Inflammatory macrophage (primary cell): ENCODE measurements at places on chromosomes 4 and X.

DNA sequence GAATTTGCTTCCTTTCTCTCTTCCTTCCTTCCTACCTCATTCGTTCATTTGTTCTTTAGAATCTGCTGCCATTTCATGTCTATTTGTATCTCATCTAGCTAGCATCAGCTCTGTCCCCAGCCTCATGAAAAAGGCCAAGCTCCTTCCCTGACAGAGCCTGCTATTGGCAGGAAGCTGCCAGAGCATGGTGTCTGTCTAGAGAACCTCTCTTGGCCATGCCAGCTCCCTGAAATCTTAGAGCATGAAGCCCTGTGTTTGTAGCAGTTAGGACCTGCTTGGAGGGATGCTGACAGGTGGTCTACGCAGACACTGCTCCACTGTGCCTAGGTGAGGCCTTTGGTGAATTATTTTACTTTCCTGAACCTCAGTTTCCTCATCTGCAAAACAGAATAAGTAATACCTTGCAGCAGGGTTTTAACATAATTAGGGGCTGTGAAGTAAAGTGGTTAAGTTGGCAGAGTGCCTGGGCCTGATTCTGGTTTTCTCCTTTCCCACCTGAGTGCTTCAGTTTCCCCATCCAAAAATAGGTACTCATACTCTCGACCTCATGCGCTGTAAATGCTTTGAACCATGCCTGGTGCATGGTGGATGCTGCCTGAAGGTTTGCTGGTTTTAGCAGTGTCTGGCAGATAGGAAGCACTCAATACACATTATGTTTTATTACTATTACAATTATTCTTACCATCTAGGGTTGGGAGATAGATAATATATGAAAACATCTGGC lies 4.7 kb downstream of the PTTG2 start:
- DNase-seq: no peak

- no peak for DNase-seq
Observed at GRCh38 chr4:2437475-2438215, 18.9 kb downstream of the CFAP99 start.

- DNase-seq: no peak
Observed at GRCh38 chr4:1400831-1401408, 5.3 kb downstream of the NKX1-1 start.

- DNase-seq: no peak
Observed at GRCh38 chr4:3313139-3313538, 20.3 kb downstream of the RGS12 start.

DNA sequence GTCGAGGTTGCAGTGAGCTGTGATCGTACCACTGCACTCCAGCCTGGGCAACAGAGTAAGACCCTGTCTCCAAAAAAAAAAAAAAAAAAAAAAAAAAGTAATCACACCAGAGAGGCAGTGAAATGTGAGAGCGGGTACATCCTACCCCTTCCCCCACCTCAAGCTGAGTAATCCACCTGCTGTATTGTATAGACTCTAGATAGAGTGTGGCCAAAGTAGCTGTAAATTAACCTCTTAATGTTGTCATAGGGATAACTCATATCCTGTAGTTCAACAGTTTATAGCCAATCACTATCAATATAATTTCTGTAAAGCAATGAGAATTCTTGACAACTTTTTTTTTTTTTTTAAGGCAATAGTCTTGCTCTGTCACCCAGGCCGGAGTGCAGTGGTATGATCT lies 30.8 kb downstream of the TNIP2 start:
- DNase-seq: no peak

DNA sequence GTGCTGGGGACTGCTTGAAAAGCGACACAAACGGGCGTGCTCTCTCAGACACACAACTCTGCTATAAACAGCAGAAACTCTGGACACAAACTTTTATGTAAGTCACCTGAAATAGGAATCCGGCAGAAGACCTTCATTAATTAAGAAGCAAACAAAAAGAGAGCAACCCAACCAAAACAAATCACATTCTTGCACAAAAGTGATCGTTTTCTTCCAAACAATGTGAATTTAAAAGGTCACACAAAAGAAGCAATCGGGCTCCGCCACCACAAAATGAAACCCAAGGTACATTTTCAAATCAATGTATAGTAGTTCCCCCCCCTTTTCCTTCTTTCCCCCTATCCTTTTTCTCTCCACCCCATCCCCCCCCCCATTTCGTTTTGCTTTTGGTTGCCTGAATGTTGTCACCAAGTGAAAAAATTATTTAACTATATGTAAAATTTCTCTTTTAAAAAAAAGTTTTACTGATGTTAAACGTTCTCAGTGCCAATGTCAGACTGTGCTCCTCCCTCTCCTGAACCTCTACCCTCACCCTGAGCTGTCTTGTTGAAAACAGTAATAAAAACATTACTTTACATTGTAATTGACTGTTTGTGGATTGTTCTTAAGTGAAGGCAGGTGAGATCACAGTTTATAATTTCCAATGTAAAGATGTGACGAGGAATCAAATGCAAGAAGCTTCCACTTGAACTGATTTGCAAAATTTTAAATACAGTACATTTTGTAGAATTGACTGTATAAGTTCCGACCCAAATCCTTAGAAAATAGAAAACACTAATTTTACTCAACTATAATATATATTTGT lies 2.4 kb downstream of the MAB21L2 start:
- no peak for DNase-seq

DNA sequence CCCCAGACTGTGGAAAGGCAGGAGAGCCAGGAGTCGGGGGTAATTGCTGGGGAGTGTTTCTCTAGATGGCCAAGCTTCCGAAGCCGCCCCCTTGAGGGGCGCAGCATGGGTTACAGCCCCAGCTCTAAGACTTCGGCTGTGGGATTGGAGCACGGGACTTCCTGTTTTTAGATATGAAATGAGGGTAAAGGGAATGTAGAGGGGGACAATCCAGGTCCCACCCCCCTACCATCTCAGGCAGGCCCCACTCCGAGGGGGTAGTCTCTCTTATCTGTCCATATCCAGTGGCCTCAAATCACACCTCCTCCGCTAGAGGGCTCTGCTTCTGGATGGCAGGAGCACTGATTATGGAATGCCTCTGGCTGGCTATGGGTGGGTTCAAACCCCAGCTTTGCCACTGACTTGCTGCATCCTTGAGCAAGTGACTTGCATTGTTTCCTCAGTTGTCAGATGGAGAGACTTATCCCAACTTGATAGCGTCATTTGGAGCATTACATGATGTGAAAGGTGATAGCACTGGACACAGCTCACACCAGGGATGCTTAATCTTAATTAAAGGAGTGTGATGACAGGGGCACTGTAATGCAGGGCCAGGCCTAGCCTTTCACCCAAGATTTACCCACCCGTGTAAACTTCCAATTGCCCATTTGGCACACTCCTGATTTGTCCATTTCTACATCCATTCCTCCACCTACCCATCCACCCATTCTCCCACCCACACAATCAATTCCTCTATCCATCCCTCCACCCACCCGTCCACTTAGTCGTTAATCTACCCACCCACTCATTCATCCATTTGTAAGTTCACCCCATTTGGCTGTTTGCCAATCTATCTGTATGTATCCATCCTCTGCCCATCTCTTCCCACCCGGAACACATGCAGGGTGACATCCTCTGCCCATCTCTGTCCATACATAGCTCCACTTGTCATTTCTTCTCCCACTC lies 848 bp upstream of the KCND1 start:
- DNase-seq: peak; percentile 31
